ENCODE measurements at places on chromosomes 7 and 10.

DNA sequence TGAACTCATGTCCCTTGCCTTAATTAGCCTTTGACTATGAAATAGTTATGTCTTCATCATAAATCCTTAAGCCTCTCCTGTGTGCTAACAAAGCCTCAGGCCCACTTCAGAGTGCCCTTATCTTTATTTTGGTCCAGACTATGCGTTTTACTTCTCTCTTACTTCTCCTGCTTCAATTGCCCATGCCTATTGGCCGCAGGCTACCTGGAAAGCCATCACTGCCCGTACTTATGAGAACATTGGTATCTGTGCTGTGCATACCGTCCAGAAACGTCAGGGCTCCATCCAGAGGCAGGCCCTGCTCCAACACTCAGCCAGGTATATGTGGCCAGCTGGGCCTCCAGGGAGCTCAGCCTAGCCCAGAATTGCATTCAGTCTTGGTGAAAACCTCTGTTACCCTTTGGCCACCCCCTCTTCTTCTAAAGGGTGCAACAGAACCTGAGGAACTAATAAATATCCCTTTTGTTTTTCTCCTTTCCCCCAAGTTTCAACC, 212.4 kb upstream of the MTPN start:
- no peak for DNase-seq

DNA sequence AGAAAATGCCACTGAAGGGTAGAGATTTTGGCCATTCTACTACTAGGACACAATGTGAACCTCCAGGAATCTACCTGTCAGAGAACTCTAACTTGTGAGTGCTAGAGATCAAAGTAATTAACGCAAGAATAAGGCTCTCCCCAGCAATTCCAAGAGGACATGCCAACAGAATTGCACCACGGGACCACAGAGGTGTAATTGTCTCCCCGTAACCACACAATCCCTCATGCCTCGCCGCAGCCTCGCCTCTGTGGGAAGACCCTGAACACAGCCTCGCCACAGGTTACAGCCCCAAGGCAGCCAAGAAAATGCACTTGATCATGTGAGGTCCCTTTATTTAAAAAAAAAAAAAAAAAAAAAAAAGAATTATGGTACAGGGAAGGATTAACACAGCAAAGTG, 29.5 kb downstream of the CDCA7L start:
- no peak for DNase-seq

DNA sequence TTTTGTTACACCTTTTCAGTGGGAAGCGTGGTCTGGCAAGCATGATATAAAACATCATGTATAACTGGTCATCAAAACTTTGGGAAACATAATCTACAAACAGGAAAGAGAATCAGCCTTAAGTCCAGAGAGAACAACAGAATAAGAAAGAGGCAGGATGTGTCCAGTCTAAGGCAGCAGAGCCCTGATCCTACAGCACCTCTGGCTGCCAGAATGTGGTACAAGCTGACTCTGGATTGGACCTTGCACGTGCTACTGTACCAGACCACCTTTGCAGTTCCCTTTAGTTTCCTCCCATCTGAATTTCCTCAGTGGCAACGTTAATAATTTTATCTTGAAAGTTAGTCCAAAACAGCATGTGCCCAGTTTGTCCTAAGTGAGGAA, 824.6 kb upstream of the IGFBP3 start:
- no peak for DNase-seq

- peak; percentile 89 for DNase-seq
Measured at GRCh38 chr10:91613411-91614187, 19.3 kb downstream of the PPP1R3C start.

GRCh38 chr10:49303711-49304110, 4.7 kb downstream of the C10orf71 start:
- DNase-seq, result no peak

DNA sequence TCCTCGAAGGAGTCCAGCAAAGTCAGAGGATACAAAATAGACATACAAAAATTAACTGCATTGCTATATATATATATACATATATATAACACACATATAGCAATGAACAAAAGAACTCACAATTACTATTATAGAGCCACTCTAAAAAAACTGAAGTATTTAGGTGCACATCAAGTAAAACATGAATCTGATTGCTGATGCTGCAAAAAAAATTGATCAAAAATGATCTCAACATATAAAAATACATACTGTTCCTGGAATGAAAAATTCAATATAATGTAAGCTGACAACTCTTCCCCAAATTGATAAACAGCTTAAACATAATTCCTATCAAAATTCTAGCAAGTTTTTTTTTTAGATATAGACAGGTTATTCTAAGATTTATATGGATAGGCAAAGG, 126.8 kb downstream of the ALOX5 start:
- DNase-seq, result no peak

DNA sequence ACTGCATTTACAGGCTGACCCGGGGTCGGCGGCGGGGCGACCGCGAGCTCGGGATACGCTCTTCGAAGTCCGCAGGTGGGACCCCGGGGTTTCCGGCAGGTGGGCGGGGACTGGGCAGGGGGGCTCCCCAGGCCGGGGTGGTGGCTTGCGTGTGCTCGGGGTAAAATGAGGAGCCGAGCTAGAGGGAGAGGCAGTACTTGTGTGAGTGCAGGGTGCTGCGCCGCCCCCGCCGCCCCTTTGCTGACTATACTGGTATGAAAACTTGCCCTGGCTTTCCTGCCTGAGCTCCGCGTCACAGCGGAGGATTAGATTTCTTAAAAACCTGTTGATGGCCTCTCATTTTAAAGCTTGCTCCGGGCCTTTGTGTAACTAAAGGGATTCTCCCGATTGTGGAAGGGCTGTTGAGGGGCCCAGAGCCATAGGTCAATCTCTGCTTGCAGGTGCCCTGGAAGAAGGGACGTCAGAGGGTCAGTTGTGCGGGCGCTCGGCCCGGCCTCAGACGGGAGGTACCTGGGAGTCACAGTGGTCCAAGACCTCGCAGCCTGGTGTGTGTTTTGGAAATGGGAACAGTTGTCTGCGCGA, 488 bp downstream of the ARMC10 start:
- DNase-seq, result peak; percentile 10

DNA sequence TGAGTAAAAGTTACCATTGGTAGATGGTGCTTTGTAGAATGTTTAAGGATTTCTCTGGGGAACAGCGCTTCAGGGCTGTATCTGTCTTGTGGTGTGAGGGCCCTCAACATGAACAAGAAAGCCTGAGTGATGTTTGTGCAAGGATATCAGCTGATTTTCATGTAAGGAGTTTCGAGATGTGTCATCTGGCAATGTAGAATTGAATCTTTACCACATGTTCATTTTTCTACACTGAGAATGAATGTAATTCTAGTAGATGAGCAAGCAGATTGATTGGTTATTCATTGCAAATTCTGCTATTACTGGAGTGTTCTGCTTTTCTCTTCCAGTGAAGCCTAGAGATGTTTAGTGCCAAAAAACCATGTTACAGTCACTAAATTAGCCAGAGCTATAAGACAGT, 87.7 kb downstream of the ST7 start:
- DNase-seq, result peak; percentile 42

- DNase-seq, result no peak
Measured at GRCh38 chr10:78602201-78602932, 466.4 kb upstream of the ZMIZ1 start.

- DNase-seq, result no peak
Measured at GRCh38 chr10:116620423-116621400, at the start of gene PNLIPRP2. TSS of gene PNLIPRP2 (plus strand) at chr10:116620953.

DNA sequence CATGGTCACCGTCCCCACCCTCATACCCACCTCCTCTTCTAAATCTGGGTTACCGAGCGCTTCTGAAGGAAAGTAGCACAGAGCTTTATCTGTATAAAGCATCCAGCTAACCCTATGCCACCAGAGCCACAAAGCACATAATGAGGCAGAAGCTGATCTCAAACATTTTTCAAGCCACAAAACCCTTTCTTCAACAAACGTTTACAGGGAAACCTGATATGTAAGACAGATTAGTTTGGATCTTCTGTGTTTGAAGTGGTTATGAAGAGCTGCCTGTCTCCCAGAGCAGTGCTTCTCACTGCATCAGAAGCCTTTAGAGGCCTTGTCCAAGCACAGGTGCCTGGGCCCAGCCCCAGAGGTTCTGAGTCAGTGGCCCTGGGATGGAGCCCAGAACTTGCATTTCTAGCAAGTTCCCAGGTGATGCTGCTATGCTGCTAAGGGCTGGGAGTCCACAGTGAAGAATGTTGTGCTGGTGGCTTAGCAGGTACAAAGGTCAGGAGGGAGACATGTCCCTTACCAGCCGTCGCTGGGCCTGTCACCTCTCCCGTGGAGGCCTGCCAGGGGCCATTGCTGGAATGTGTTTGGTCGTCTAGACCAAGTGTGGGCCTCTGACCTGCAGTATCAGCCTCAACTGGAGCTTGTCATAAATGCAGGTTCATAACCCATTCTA, 90.4 kb downstream of the TAF3 start:
- DNase-seq, result no peak

GRCh38 chr10:124719213-124719851, 24.8 kb downstream of the FAM53B start:
- no peak for DNase-seq

- no peak for DNase-seq
Measured at GRCh38 chr10:80581469-80581835, 43.8 kb downstream of the SH2D4B start.

DNA sequence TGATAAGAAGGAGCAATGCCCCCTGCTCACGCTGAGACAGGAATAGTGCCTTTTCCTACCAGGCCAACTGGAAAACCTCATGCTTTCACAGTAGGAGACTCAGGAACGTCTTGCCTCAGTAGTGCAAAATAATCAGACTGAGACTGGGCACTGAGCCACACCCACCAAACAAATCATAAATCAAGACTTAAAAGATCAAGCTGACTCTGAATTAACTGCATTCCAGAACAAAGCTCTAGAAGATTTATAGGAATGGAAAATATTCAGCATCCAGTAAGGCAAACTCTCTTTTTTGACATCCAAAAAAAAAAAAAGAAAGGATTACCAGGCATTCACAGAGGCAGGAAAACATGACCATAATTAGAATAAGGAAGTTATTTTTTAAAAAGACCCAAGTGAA, 30.5 kb upstream of the SLC18A3 start:
- no peak for DNase-seq

GRCh38 chr10:43734716-43735115, 86.0 kb upstream of the ZNF32 start:
- DNase-seq, result no peak
